Sigmoid colon (tissue), 7 donors: ENCODE measurements at places on chromosomes 12 and 14. TPM values are rescaled to one million over a fixed set of nuclear protein-coding genes. Genes with fewer than 3 reads are reported as not detected.

DNA sequence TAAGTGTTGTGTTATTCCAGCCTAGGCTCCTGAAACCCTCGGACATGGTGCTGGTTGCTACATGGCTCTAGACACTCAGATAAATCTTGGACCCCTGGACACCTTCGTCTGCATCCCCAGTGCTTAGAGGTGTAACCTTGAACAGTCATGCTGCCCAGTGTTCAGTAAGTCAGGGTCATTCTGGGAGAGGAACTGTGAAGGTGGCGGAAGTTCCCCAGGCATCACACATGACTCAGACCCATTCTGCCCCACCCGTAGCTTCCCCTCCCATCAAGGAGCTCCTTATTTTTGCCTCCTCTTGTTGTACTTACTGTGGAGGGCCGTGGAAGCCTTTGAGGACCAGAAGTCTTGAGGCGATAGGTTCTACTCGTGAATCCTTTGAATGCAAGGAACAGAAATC, 18.1 kb upstream of the SSPN start:
- H3K4me3 ChIP-seq: no peak overlapping the region
- H3K36me3 ChIP-seq: no peaks in the 10 kb centered on the region
- H3K27ac ChIP-seq: no peak overlapping the region
- no peaks in the 10 kb centered on the region for H3K4me1 ChIP-seq

OR4E2 gene
- total RNA-seq: not detected

KCNK13 gene
- total RNA-seq: 1.1 TPM

DNA sequence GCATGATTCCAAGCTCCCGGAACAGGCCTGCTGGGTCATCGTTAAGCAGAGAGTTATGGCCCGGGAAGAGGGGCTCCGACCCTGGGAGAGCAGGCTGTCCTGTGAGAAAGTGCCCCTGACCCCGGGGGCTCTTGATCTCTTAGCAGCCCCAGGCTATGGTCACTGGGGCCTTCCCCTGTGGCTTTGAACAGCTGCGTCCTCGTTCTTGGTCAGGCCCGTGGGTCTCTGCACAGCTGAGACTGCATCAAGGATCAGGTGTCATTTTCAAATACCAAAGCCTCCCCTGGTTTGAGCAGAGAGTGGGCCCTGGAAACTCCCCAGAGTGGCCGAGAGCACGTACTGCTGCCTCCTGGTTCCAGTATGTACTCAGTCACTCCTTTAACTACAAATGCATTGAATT, 114.8 kb downstream of the ESRRB start:
- DNase-seq: no peak
- H3K27ac ChIP-seq: no peak overlapping the region
- no peaks in the 10 kb centered on the region for H3K4me1 ChIP-seq
- H3K4me3 ChIP-seq: no peak overlapping the region
- no peaks in the 10 kb centered on the region for H3K27me3 ChIP-seq

GRCh38 chr12:115998119-115998633, 279.3 kb downstream of the MED13L start:
- DNase-seq: no peak
- no peaks in the 10 kb centered on the region for H3K36me3 ChIP-seq
- no peaks in the 10 kb centered on the region for H3K27me3 ChIP-seq
- H3K4me3 ChIP-seq: no peak overlapping the region
